Activated gamma-delta T cell treated with Interleukin-2 at 50 U/mL for 16 hours (primary cell): ENCODE measurements at places on chromosomes 2 and 18.

- DNase-seq = no peak
Measured at GRCh38 chr2:187774551-187775071, 220.4 kb upstream of the TFPI start.

DNA sequence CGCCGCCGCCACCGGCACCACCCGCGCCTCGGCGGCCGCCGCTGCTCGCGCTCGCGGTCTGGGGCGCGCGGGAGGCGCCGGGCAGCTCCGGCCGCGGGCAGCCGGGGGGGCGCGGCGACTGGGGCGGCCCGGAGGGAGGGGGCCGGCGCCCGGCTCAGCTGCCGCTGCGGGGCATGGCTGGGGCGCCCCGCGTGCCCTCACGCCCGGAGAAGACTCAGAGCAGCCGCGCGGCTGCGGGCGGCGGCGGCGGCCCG lies 295 bp downstream of the GAREM1 start:
- no peak for DNase-seq

DNA sequence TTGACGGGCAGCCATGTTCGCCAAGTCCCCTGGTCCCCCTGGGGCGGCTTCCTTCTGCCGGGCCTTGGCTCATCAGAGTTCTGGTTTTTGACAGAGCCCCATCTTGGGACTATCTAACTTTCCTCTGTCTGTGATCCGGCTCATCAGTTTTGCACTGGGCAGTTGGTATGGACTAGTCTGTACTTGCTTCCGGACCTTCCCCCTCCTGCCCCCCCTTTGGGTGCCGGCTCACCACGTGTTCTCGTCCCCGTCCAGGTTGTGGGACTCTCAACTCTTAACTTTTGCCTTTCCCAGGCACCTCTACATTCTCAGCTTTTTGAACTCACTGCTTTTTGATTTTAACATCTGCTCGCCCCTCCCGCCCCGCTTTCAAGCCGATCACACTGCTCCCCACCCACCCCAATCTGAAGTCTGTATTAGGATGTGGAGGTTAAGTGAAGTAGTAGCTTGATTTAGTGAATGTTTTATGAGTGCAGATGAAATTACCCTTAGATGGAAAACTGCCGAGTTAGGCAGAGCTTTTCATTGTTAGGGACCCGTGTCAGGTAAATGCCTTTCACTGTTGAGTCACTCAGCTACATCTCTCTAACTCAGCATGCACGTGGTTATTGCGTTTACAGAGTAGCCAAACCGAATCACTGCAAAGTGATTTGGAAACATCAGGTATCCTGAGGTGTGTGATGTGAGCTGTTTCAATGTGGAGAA lies 874 bp downstream of the WDR43 start:
- peak; percentile 14 for DNase-seq

GRCh38 chr2:44168681-44169154 lies at the start of gene PPM1B:
TSS of gene PPM1B (plus strand) at chr2:44168875. CDS start at chr2:44201200, 32,325 bp downstream.
- peak; percentile 100 for DNase-seq

DNA sequence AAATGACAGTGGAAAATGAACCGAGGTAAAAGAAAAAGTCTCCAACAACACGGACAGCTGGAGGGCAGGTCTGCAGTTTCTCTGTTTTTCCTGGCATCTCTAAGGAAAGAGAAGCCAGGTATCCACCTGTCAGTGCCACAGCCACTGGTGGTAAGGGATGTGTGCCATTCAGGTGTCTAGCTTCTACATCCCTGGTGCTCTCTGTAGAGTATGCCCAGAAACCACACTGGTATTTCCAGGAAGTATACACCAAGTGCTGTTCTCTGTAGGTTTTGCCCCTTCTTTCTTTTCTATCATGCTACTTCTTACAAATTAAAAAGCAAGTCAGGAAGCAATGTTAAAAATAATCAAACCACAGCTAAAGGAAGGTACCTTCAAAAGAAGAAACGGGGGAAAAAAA lies 7.6 kb upstream of the AGFG1 start:
- DNase-seq = no peak

DNA sequence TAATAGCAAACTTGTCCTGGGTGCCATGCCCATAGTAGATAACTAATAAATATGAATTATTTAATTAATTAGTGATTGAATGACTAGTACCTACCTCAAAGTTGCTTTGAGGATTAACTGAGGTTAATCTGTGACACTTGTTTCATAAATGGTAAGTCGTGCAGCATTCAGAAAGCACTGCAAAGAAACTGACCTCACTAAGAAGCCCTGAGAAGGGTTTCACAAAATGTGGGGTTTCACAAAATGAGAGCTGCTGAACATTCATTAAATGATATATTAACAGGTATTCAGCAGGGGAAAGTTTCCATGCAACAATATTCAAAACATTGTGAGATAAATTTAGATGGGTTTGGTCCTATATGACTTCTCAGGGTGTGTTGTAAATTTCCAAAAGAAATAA lies 236.2 kb downstream of the OSR1 start:
- no peak for DNase-seq

- DNase-seq = no peak
Measured at GRCh38 chr2:158034198-158034866, 67.3 kb upstream of the UPP2 start.

DNA sequence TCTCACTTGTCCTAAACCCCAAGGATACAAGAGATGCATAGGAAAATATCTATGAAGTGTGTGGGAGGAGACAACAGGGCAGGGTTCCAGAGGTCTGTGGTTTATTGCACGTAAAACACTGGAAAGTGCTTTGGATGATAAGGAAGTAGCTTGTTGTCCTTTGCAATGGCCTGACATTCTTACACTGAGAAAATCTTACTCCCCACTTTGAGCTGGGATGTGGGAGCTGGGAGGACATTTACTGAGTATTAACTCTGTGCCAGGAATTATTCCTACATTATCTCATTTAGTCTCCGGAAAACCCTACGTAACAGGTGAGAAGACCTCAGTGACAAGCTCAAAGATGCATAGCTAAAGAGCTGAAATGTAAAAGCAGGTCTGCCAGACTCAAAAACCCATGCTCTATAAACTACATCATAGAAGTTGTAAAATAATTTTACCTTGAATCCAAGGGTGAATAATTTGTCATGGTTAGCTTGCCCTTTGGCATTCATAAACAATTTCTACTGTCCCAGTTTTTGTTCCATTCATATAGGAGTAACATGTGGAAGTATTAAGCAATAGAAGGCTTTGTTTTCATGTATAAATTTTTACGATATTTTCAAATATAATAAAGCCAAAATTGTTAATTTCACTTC lies 9.2 kb upstream of the GALNT3 start:
- no peak for DNase-seq

GRCh38 chr2:234497594-234498235 lies 834 bp upstream of the ARL4C start:
- DNase-seq = no peak

DNA sequence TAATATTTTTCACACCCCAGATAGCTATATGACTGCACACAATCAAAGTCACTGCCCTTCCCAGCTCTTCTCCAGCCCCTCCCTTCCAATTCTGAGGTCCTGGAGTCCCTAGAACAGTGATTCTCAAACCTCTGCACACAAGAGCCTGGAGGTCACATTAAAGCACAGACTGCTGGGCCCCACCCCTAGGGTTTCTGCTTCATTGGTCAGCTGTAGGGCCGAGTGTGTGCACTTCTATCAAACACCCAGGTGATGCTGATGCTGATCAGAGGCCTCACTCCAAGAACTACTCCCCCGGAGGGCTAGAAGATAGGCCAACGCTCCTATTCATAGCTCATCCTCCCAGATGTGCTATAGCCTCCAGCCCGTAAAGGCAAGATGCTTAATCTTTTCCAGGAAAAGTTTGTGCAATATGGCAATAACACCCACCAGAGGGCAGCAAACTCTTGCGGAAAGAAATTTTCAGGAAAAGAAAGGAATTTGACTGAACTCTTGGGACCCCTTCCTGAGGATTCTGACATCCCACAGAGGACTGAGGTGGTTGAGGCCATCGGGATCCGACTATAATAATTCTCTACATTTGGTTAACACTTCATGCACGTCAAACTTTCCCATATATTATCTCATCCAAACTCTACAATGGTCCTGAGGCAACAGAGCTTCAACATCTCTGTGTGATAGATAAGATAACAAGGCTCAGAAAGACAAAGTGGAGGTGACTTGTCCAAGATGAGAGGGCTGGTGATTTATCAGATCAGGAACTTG lies 194.2 kb upstream of the PKDCC start:
- DNase-seq = no peak

- DNase-seq = peak; percentile 17
Measured at GRCh38 chr2:36965751-36966369, 476 bp downstream of the STRN start.

DNA sequence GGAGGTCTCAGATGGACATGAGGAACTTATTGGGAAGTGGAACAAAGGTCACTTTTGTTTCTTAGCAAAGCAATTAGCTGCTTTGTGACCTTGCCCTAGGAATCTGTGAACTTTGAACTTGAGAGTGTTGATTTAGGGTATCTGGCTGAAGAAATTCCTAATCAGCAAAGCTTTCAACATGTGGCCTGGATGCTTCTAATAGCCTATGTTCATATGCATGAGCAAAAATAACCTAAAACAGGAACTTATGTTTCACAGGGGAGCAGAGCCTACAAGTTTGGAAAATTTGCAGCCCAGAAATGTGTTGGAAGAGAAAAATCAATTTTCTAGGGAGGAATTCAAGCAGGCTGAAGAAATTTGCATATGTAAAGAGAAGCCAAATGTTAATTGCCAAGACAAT lies 405.8 kb upstream of the SALL3 start:
- no peak for DNase-seq

GRCh38 chr2:185179743-185180142 lies 558.9 kb upstream of the FSIP2 start:
- DNase-seq = no peak

- DNase-seq = no peak
Measured at GRCh38 chr18:3471141-3471648, 21.2 kb downstream of the TGIF1 start.

- no peak for DNase-seq
Measured at GRCh38 chr2:74255660-74256213, 57.3 kb downstream of the MTHFD2 start.

DNA sequence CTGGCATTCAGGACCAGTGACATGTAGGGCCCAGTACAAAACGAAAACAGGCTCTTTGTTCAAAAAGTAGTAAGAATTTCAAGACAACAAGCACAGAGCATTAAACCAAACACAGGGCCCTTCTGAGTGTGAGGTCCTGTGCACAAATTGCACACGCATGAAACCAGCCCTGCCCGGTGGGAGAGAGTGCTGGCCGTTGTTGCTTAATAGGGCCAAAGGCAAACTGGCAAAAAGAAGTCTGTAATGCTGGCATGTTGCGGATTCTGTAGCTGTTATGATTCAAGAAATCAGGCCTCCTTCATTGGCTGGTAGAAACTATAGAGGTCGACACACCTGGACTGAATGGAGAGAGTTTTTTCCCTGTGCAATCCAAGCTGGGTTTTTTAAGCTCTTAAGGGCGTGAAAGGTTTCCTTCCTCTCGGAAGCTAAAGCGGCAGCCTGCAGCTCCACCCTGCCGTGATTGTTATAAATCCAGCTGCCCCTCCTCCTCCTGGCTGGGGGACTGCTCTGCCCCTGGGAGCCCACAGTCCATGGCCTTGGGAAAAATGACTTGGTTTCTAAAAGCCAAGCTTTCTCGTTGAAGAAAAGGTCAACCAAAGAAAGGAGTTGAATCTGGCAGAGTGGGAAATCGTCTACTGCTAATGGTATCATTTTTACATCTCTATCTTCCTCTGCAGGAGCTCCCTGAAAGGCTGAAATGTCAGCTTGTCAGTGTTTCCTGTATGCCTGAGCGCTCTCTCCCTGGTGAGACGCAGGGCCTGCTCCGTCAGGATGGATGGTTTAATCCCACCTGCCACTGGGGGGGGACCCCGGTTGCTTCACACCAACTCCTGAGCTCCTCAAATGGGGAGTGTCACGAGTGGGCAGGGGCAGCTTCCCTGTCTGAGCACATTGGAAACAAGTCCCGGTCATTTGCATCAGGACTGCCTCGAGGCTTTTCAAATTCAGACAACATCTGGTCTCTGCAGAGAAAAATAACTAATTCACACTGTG lies 143.6 kb downstream of the ALPK2 start:
- DNase-seq = no peak

DNA sequence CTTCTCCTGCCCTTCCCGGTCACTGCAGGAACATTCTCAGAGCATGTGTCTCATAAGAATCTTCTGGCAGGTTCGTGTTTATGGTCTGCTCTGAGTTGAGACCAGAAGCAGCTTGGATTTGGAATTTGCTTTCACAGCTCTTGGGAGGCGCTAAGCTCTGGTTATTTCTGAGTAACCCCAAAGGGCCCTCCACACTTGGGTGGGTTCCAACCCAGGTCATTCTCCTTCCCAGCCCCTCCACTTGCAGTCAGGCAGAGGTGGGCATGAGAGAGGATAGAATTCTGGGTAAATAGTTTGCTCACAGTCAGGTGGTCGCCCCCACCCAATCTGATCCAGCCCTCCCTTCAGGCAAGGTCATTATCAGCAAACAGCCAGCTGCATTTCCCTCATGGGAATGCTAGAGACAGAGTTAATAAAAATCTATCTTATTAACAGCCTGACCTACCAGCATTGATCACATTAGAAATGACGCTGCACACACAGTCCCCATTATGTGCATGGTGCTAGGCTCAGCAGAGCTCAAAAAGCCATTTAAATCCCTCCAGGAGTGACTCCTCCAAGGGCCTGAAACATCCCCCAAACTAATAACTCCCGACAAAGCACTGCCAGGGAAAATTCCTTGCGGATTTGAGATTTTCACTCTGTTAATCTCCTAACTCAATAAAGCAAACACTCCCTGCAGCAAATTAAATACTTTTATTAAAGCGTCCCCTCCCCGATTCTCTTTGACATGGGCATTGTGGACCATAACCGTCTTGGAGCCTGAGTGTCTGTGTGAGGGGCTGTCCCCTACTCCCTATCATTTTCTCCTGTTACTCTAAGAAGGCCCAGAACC lies 61.9 kb downstream of the SLC4A5 start:
- no peak for DNase-seq

DNA sequence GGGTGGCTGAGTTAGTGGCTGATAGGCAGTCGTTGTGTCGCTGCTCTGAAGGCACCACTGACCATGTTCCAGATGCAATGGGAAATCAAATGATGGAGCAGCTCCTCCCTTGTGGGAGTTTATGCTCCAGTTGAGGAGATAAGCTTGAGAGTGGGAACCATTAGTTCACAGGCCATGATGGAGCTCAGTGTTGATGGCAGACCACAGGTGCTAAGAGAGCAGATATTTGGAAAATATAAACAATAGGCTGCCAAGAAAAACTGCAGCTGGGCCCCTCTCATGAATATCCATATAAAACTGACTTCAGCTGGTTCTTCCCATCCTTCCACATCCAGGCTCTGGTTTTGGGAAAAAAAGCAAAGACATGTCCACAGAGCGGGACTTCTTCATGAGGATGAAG lies 63.1 kb downstream of the EPAS1 start:
- no peak for DNase-seq

DNA sequence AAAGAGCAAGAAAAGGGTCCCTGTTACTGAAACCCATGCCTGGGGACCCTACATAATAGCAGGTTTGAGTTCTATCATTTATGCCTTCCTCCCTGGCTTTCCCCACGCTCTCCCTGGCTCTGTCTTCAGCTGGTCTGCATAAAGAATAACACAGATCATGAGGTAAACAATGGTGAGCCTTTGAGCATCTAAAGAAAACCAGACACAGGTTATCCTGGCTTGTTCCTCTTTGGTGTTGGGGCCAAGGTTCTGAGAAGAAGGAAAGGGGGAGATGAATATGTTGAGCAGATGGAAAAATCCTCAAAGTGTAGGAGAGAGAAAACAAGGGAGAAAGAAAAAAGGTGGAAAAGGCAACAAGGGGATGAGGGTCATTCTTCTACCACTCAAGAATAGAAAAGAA lies 127.3 kb downstream of the CABYR start:
- no peak for DNase-seq
